Left renal cortex interstitium (tissue), 4 donors: ENCODE measurements at places on chromosomes 5 and 9. TPM values are rescaled to one million over a fixed set of nuclear protein-coding genes. Genes with fewer than 3 reads are reported as not detected.

The RANBP3L gene
- 5.9 TPM for polyA plus RNA-seq

The CDKN2A gene
- polyA plus RNA-seq = not detected

The SYK gene
- 37.3 TPM for polyA plus RNA-seq

The PCDHB4 gene
- polyA plus RNA-seq = 2.0 TPM

The FGFR4 gene
- 92.9 TPM for polyA plus RNA-seq

The SURF4 gene
- polyA plus RNA-seq = 174 TPM

The KCNT1 gene
- polyA plus RNA-seq = 0.38 TPM

The CDC20B gene
- 0.64 TPM for polyA plus RNA-seq

The DAPK1 gene
- polyA plus RNA-seq = 91.7 TPM

The CMYA5 gene
- polyA plus RNA-seq = 13.0 TPM

The KIF20A gene
- 37.7 TPM for polyA plus RNA-seq

The MARCOL gene
- polyA plus RNA-seq = 0.08 TPM

The ZNF483 gene
- 5.1 TPM for polyA plus RNA-seq

The ACOT12 gene
- 0.99 TPM for polyA plus RNA-seq

The ANKRD34B gene
- polyA plus RNA-seq = 0.33 TPM

The TXNDC8 gene
- polyA plus RNA-seq = not detected

The PCDHGA3 gene
- 2.6 TPM for polyA plus RNA-seq

The CNTNAP3 gene
- polyA plus RNA-seq = 6.1 TPM

The MEGF10 gene
- 0.88 TPM for polyA plus RNA-seq

The ZNF79 gene
- 7.7 TPM for polyA plus RNA-seq

The NTNG2 gene
- 0.34 TPM for polyA plus RNA-seq

The TCOF1 gene
- polyA plus RNA-seq = 38.0 TPM

The PRSS3 gene
- polyA plus RNA-seq = 0.78 TPM

The C5orf46 gene
- not detected for polyA plus RNA-seq
